ENCODE measurements at places on chromosomes 1 and 21. TPM values are rescaled to one million over a fixed set of nuclear protein-coding genes. Genes with fewer than 3 reads are reported as not detected.

RHD gene
- total RNA-seq: not detected

RPTN gene
- total RNA-seq: not detected

SLC9C2 gene
- total RNA-seq: 0.71 TPM

MMP23B gene
- 11.0 TPM for total RNA-seq

USP24 gene
- total RNA-seq: 33.6 TPM

KRTAP19-3 gene
- total RNA-seq: not detected

GBP2 gene
- 24.0 TPM for total RNA-seq

GJA4 gene
- 35.1 TPM for total RNA-seq

- DNase-seq: peak; percentile 86
These were observed 3.1 kb upstream of the SELENON start for GRCh38 chr1:25796811-25797458.

- DNase-seq: no peak
These were observed 31.9 kb upstream of the SLC19A2 start for GRCh38 chr1:169517558-169518186.

DNA sequence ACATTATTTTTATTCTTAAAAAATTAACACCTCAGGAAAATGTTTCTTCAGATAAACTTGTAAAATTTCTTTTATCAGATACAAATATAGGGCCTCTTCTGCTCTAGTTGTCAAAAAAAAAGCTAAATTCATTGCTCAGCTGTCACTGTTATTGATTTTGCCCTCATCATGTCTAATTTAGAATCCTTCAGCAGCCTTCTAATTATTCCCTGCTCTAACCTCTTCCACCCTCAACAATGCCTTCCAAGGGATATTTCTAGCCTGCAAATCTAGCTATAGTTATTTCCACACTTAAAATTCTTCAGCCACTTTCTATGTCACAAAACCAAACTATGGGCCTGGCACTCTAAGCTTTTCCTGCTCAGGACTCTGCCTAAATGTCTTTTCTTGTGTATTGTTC lies 25.2 kb downstream of the PDE4B start:
- DNase-seq: no peak

DNA sequence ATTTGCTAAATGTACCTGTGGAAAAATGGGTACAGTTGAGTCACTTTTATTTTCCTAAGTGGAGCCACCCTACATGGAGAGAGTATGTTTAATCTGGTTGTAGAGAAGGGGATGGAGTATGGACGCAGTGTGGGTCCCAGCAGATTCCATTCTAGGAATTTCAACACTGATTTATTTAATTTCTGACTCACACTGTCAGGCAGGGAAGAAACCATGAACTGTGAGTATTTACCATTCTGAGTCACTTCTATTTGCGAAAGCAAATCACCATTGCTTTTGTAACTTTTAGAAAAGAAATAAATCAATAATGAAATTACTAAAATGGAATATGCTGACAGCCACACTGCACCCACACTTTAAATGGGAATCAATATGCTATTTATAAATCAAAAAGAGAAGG lies 339.0 kb downstream of the DSCAM start:
- DNase-seq: no peak

- no peak for DNase-seq
These were observed 12.5 kb downstream of the RHOC start for GRCh38 chr1:112694363-112694929.

- DNase-seq: no peak
These were observed 497.8 kb upstream of the ADAMTS5 start for GRCh38 chr21:27464648-27465047.

GRCh38 chr1:76229279-76230005 lies 154.9 kb downstream of the ST6GALNAC3 start:
- DNase-seq: no peak

DNA sequence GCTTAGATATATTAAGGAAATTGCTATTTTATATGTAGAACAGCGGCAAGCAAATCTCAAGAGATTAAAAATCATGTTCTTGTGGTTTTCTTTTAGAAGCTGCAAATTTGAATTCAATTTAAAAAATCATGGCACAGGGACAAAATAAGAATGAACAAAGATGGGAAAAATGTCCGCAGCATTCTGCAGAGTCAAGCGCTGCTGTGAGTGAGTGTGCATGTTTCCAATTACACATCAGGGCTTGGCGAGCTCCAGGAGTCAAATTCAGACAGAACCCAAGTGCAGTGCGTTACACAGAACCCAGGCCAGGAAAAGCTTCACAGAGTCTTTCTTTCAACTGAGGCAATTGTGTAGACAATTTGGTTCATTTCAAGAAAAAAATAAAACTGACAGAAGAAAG lies 33.3 kb upstream of the ERG start:
- no peak for DNase-seq

DNA sequence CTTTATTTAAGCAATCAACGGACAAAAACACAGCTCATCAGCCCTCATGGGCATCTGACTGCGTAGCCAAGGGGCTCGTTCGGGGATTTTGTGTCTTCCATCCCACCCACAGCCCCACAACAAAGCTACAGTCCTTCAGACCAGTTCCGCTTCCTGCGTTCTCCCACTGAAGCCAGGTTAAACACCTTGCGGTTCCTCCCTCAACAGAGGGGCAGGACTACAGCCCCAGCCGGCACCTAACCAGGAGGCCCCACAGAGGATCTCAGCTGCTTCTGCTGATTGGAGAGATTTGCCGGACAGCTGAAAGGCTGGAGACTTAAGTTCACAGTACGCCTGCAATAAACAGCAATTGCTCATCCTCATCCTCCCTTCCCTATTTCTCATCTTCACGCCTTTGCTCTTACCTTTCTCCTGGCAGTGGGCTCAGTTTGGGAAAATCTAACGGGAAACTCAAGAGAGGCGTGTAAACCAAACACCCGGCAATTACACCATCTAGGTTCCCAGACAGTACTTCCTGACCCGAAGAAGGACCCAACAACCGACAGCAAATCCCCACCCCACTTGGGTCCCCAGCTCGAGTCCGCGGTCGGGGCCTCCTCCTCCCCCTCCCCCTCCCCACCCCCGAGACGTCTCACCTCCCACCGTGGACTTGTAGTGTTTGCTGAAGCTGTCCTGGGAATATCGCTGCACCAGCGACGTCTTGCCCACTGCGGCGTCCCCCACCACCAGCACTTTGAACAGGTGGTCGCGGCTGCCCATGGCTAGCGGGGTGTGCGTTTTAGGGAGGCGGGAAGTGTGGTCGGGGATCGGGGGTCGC lies 876 bp downstream of the RAB29 start:
- no peak for DNase-seq

DNA sequence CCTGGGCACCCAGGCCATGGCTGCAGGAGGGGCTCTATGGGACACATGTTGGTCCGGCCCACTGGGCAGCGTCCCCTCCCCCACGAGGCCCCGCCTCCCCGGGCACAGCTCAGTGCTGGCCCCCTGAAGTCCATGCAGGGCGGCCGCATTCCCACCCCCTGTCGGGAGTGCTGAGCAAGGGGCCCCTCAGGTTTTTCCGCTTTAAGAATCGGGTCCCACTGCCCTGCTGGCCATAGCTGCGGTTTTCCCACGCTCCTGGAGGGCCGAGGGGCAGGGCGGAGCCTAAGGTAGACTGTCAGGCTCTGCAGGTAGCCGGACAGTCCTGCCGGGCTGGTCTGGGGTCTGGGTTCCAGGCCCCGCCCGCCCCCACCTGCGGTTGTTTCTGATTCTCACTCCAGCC lies 43.5 kb upstream of the CCDC27 start:
- no peak for DNase-seq

GRCh38 chr1:38923607-38924006 lies 18.0 kb downstream of the RHBDL2 start:
- no peak for DNase-seq

DNA sequence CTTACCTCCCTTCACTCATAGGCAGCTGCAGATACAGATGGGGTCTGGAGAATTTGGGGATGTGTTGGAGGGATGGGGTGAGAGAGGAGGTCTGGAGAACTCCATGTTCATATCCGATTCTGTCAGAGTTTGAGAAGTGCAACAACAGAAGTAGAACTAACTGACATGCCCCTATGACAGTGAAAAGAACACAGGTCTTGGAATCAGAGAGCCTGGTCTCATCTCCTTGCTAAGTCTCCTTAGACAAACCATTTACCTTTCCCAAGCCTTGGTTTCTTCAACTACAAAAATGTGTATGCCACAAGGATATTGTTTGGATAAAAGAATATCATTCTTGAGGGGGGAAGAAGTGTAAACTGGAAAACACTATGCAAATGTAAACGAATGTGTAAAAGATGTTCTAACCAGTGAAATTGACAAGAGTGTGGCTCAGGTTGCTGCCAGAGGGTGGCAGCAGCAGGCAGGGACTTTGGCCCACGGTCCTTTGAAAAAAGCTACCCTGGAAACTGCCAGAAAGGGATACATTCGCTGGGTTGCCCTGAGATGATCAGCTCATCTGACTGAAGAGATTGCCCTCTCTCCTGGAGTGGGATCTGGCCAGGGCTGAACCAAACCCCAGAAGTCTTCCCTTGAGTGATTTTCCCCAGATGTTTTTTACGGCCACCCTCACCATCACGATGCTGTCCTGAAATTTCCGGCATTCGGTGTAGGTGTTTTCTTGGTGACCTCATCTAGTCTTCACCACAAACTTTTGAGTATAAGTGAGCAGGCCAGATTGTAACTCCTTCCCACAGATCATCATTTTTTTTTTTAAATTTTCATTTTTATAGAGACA lies 17.0 kb upstream of the CD2 start:
- DNase-seq: peak; percentile 57

GRCh38 chr1:53463961-53464899 lies 5.0 kb downstream of the DMRTB1 start:
- no peak for DNase-seq

DNA sequence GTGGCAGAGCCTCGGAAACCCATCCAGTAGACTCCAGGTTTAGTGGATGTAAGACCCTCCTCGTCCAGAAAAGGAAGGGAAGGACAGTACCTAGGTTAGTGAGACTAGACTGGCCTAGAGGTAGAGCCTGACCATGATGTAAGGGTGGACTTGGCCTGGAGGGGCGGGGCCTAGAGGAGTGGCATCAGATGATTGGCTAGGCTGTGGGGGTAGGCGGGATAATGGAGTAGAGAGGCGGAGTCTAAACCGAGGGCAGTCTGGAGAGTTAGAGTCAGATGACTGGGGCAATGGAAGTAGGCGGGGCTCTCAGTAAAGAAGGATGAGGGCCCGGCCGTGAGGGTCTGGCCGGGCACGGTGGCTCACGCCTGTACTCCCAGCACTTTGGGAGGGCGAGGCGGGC lies 70.1 kb downstream of the EPHB2 start:
- no peak for DNase-seq

DNA sequence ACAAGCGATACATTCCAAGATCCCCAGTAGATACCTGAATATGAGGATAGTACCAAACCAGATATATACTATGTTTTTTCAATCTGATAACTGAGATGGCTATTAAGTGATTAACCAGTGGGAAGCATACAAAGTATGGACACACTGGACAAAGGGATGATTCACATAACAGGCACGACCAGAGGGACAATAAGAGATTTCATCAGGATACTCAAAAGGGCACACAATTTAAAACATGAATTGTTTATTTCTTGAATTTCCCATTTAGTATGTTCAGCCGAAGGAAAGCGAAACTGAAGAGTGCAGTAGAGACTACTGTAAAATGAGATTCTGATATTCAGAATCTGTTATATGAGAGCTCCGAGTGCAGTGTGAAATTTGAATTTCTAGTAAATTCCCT lies 10.6 kb downstream of the ZZZ3 start:
- DNase-seq: no peak

- DNase-seq: no peak
These were observed 66.3 kb downstream of the AKT3 start for GRCh38 chr1:243783714-243784113.

DNA sequence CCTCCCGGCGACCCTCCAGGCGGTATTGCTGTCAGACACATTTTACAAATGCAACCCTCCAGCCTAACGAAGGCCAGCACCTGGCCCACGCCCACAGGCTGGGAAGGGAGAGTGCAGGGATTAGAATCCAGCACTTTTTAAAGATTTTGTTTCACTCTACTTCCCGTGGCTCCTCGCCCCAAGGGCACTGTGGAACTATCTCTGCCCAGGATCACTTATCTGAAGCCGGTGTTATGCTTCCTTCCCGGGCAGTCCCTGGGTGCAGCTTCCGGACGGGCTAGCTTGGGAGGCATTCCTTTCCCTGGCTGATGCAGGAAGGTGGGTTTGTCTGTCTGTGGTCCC lies 35.8 kb downstream of the CCN1 start:
- no peak for DNase-seq

GRCh38 chr1:87252406-87252805 lies 76.3 kb upstream of the LMO4 start:
- DNase-seq: no peak

DNA sequence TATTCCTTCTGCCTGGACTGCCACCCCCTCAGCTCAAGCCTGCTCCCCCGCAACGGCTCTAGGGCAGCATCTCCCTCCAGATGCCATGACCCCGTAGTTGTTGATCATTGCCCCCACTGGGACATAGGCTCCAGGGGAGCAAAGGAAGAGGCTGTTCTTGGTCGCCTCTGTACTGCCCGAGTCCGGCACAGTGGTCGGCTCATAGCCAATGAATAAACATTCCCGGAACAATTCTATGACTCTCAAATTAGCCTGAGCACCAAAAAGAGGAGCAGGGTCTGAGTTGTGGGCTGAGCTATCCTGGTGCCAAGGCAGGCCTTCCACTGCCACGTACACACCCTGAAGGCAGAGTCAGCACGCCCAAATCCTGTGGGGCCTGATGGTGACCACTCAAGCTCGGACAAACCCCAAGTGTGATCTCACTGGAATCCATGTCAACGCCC lies 33.1 kb downstream of the CAPZB start:
- peak; percentile 81 for DNase-seq

GRCh38 chr1:172748201-172748600 lies 89.3 kb downstream of the FASLG start:
- no peak for DNase-seq

DNA sequence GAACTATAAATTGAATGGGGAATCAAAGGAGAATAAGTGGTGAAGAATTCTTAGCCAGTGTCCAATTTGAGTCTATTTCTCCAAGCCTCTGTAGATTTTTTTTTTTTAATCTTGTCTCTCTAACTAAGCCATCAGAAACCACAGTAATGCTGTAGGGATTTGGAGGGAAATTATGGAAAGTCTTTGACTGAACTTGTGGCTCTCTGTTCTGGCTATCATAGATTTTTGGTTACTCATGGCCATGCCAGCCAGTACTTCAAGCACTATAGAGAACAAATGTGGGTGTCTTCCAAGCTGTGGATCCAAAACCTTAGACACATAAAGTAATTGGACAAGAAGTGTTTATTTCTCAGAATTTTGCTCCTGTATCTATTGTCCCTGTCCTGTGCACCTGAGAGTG lies 147.9 kb downstream of the LRRC40 start:
- DNase-seq: no peak

DNA sequence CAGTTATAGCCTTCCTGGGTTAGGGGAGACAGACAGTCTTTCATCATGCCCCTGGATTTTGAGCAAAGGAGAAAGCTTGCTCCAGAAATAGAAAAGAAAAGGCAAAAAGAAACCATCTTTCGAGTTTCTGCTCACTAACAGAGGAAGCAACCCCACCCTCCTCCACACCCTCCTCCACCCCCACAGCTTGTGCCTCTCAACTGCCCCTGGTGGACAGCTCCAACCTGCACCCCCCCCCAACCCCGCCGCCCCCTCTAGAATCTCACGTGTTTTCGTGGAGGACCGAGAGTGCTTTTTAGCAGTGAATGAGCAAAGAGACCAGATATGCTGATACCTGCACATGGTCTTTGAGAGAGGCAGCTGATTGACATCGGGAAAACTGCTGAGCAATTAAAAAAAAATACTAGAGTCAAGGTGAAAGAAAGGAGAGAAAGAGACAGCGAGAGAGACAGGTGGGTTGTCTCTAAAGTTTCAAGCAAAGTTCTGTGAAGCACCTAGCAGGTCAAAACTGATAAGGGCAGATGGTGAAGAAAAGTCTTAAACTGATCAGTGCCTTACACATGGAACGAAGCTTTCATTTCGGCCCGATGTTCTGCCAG lies 358.3 kb downstream of the KIF26B start:
- no peak for DNase-seq
